ENCODE measurements at places on chromosomes 6 and 20.

- DNase-seq = no peak
Measured at GRCh38 chr20:15834857-15835256, 738.4 kb downstream of the KIF16B start.

DNA sequence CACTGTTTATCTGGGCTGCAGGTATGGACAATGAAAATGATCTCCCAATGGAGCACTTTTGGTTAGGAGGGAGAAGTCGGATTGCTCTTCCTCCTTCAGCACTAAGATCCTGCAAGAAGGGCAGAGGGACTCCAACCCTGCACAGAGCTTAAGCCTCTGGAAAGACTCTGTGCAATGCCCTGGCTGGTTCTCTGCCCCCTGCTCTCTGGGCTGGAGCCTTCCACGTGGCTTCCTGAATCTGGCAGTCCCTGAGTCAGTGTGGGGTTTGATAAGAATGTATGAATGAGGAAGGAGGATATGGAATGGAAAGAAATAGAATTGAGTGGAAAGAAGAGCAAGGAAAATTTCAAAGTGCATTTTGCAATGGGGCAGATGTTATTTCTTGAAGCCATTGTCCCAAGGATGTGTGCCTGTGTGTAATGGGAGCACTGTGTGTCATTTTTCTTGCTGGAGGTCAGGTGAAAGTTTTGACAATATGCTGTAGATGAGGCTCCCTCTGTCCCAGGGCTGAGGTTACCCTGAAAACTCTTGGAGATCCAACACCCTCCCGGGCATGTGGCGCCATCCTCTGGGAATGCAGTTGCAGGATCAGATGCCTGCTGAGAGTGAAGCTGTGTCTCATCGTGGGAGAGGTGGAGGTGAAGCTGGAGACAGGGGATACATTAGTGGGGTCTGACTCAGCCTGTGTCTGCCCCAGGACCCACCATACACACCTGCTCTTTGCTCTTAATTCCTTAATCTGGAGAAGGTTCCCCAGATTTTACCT is 16.3 kb upstream of the CST9L start:
- no peak for DNase-seq

GRCh38 chr20:21027569-21027968 is 78.6 kb downstream of the LINC00237 start:
- no peak for DNase-seq

- no peak for DNase-seq
Measured at GRCh38 chr6:168699631-168700295, 258.8 kb downstream of the SMOC2 start.

DNA sequence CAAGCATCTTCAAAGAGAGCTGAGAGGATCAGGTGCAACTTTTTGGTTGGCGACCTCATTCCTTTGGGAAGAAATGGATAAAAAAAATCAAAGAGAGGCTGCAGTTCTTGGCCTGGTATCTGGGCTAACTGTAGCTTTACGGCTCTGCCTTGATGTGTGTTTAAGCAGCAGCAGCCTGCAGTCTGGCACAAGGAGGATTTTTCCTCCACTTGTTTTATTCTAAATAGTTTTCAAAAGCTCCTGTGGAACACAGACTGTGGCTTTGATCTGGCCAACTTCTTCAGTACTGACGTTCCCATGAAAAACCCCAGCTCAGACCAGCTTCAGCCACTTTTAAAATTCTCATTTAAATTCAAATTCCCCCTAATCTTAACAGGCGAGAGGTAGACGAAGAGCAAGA is 137.3 kb downstream of the HDGFL1 start:
- DNase-seq = no peak

- no peak for DNase-seq
Measured at GRCh38 chr6:138943089-138943625, 44.9 kb downstream of the REPS1 start.

- no peak for DNase-seq
Measured at GRCh38 chr6:13044390-13044789, 283.9 kb downstream of the TBC1D7 start.

GRCh38 chr6:17064975-17065374 is 36.9 kb upstream of the STMND1 start:
- no peak for DNase-seq

GRCh38 chr6:6458172-6458571 is 130.3 kb upstream of the LY86 start:
- DNase-seq = no peak

- DNase-seq = no peak
Measured at GRCh38 chr6:152572338-152573088, 64.6 kb downstream of the SYNE1 start.

DNA sequence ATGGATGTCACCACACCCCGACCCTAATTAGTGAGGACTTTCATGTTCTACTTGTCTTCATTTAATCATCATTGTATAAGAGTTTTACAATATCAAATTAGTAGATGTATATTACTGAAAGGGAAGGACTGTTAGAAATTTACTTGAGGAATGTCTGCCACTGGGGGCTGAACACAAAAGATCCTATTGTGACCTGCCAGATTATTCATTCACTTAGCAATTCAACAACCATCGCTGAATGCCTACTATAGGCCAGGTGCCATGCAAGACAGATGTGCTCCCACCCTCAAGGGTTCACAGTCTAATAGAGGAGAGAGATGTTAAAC is 8.0 kb upstream of the RBCK1 start:
- DNase-seq = no peak

GRCh38 chr6:133131621-133132465 is 109.3 kb upstream of the EYA4 start:
- no peak for DNase-seq

DNA sequence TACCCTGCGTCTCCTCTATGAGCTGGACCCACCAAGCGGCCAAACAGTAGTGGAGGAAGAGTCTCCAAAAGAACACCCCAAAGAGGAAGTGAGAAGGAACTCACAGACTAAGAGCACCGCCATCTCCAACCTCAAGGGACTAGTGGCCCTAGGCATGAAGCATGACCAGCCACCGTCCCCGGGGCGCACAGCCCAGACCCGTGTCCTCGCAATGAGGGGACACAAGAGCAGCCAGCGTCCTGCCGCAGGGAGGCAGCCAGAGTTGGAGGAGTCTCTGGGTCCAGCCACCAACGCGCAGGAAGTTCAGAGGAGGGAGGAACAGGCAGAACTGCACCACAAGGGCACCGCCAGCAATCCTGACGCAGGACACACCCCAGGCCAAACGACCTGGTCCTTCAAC is 72.6 kb downstream of the TAF4 start:
- no peak for DNase-seq

DNA sequence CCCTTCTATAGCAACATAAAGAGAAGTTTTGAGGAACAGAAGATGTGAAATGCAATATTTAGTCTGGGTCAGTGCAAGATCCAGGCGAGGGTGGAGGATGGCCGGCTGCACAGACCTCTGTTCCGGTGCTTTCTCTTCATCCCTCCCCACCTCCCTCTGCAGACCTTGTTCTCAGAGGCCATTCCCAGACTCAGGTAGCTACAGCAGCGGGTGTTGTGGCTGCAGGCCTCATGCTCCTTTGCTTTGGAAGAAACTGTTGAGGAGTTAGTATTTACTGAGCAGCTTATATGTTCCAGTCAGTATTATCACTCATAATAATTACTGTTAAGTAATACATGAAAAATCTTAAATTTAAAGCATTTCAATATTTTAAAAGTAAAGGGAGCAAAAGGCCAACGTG is 1.7 kb downstream of the BTN3A3 start:
- DNase-seq = no peak

DNA sequence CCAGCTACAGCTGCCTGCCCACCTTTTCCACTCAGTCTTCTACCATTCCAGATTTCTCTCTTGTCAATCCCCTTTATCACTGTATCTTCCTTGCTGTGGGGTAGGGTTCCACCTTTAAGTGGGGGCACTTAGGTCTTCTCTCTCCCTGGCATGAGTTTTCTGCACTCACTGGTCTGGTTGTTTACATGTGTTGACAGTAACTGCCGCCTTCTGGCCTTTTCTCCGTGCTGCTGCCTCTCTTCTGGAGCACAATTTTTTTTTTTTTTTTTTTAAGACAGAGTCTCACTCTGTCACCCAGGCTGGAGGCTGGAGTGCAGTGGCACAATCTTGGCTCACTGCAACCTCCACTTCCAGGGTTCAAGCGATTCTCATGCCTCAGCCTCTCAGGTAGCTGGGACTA is 12.0 kb downstream of the RNF114 start:
- no peak for DNase-seq

DNA sequence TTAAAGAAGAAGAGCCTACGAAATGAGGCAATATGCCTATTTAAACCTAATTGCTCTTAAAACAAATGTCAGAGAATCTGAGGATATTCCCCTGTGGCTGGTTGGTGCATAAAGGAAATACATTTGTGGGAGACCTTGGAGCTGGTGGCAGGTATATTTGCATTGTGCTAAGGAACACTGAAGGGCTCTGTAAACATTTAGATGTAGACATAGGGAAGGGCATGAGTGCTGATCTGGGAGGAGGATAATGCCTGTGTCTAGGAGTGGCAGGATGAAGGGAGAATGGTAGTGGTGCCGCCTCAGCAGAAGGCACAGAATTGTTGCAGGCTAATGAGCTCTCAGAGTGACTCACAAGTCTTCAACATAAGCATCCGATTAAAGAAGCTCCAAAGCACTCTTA is 85.8 kb downstream of the CD164 start:
- no peak for DNase-seq

GRCh38 chr6:136362421-136363356 is 73.0 kb upstream of the BCLAF1 start:
- no peak for DNase-seq

GRCh38 chr6:168159506-168159905 is 80.5 kb upstream of the FRMD1 start:
- DNase-seq = no peak

DNA sequence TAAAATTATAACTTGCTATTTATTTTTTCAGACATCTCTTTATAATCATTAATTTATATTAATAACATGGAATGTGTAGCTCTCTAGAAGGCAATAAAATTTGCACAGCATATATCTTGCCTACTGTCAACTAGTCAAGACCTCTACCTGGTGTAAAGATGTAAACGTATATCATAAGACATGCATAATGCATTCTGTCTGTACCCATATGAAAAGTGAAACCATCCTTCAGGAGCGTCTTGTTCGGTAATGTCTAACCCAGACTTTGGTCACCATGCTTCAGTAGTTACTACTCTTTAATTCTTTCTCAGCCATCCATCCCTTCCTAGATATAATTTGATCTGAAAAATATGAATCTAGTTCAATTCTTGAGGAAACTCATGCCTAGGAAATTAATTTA is 21.0 kb downstream of the CEP43 start:
- DNase-seq = no peak

GRCh38 chr6:44771647-44772415 is 384.3 kb downstream of the CDC5L start:
- DNase-seq = no peak

DNA sequence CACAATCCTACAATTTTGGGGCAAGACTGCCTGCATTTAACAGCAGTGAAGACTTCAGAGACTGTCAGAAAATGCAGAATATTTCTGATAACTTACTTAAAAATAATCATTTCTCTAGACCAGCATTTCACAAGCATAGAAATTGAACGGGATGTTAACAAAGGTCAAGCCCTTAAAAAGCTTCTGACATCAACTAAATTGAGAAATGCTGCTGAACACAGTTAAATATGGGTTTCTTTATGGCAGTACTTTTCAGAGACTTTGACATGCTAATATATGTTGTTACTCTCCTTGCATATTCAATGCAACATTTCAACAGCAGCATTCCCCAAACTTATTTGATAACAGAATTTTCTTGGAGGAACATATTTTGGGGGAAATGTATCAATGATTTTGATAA is 84.5 kb downstream of the KIF13A start:
- DNase-seq = no peak

DNA sequence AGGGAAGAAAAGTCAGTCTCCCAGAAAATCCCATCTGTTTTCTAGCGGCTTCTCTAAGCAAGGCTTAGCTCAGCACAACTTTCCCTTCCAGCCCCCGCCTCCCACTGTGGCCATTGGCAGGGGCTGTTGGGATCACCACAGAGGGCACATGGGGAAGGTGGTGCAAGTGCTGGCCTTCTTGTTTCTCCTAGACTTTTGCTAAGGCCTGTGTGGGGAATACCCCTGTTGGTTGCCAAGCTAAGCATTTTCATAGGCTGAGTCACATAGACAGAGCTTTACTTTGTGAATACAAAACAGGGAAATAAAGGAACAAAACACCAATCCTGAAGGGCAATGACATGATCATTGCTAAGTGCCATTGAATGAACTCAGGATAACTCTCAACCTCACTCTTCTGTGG is 32.4 kb upstream of the TIAM2 start:
- DNase-seq = no peak

- DNase-seq = no peak
Measured at GRCh38 chr6:79894939-79895338, 52.4 kb downstream of the ELOVL4 start.

DNA sequence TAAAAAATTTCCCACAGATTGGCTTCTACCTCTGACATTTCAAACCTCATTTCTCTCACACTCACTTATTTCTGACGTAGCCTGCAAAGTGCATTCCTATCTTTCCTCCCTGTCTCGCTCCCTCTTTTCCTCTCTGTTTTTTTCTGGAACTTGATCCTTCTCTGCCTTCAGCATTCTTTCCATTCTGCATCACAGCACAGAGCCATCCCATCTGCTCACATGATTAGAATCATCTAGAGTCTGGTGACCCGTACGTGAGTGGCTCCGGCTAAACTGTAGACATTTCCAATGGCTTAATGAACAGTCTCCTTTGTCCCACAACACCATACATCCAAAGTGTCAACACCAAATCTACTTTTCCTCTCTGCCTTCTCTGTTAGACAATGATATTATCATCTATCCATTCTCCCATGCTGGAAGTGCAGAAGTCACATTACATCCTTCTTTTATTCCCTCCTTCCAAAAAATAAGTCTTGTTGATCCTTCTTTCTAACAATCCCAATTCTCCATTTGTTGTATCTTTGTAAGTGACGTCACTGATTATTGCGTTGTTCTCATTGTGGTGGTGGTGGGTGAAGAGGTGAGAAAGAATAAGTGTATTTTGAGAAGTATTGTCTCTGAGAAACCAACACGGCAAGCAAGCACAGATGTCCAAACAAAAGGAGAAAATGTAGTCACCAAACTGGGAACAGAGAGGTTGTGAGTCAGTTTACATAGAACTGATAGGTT is 41.6 kb downstream of the OPRM1 start:
- DNase-seq = no peak

DNA sequence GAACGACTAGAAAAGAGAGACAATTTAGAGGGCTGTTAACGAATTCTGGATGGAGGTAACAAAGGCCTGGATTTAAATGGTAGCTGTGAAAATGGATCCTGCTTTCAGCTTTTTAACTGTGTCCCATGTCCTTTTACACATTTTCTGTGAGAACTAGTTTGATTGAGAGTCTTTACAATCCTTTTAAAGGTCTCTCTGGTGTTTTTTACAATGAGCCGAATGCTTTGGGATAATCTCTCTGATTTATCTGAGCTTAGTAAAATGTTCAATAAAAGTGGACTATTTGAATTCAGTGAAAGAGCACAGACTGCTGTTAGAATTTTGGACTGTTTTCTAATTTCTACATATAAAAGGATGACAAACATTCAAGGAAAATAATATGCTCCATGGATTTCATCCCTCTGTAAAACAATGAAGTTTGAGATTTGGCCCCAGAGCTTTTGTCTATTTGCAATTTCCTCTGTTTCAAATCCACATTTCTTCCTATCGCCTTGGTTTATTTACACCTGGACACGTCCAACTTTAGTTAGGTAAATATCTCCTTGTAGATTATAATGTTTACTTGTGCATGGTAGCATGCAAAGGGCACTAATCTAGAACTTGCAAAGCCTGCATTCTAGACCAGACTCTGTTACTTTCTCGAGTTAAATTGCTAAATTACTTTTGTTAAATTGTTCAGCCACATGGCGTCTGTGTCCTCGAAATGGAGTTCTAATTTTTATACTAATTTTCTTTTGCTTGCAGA is 871.0 kb upstream of the CITED2 start:
- DNase-seq = no peak
